Smooth muscle cell of bladder (primary cell): ENCODE measurements at places on chromosomes 5 and 9. TPM values are rescaled to one million over a fixed set of nuclear protein-coding genes. Genes with fewer than 3 reads are reported as not detected.

TMOD1 gene
- 0.57 and 0.74 TPM in 2 replicates for total RNA-seq

ZNF189 gene
- total RNA-seq, result 16.2 and 19.0 TPM in 2 replicates

ASTN2 gene
- 7.1 and 10.4 TPM in 2 replicates for total RNA-seq

CNTFR gene
- under 0.01 TPM in 1 of 2 replicates, not detected in the other for total RNA-seq

EPB41L4B gene
- total RNA-seq, result under 0.01 and 0.09 TPM in 2 replicates

DMRTA1 gene
- total RNA-seq, result 0.14 and 0.28 TPM in 2 replicates

TICAM2 gene
- total RNA-seq, result 2.8 and 3.3 TPM in 2 replicates

ROPN1L gene
- total RNA-seq, result 0.28 and 0.57 TPM in 2 replicates

CTNNAL1 gene
- 37.5 and 55.0 TPM in 2 replicates for total RNA-seq

CDKN2B gene
- total RNA-seq, result 18.5 and 37.2 TPM in 2 replicates

SSNA1 gene
- 60.9 and 66.0 TPM in 2 replicates for total RNA-seq

FAM151B gene
- 7.9 and 8.0 TPM in 2 replicates for total RNA-seq

FGF1 gene
- total RNA-seq, result 0.92 and 1.1 TPM in 2 replicates

C5orf58 gene
- not detected in 2 replicates for total RNA-seq

HMMR gene
- total RNA-seq, result 4.2 and 5.5 TPM in 2 replicates

WDR38 gene
- total RNA-seq, result not detected in 2 replicates

PCDHB8 gene
- total RNA-seq, result 0.09 and 0.43 TPM in 2 replicates

FNIP1 gene
- 43.1 and 54.5 TPM in 2 replicates for total RNA-seq

KCNN2 gene
- 0.43 and 0.55 TPM in 2 replicates for total RNA-seq

DNM1 gene
- 5.7 and 9.6 TPM in 2 replicates for total RNA-seq

GDNF gene
- 0.28 and 0.65 TPM in 2 replicates for total RNA-seq

SEMA5A gene
- total RNA-seq, result 5.3 and 15.0 TPM in 2 replicates

BTNL3 gene
- not detected in 2 replicates for total RNA-seq

CCDC171 gene
- 1.7 and 2.3 TPM in 2 replicates for total RNA-seq

ALDOB gene
- 0.09 TPM in 1 of 2 replicates, not detected in the other for total RNA-seq

PFN3 gene
- total RNA-seq, result not detected in 2 replicates
